ENCODE measurements at places on chromosomes 1 and 21. TPM values are rescaled to one million over a fixed set of nuclear protein-coding genes. Genes with fewer than 3 reads are reported as not detected.

DNA sequence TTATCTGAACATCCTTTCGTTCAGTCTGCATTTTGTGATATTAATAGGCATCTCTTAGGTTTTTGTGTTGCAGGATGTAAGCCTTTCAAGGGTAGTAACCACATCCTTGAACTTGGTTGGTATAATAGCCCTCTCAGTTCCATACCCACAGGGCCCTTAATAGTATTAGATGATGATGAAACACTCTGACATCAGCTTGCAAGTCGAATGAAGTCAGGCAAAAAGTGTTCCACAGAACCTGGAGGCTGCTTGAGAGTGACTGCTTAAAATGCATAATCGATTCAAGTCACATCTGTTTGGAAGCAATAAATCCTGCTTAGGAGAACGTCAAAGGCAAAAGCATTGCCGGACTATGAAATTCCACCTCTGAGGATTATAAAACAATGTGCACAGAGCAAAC, 415.6 kb upstream of the KAZN start:
- DNase-seq = no peak

GRCh38 chr1:216113181-216113580, 310.1 kb downstream of the USH2A start:
- no peak for DNase-seq

GRCh38 chr1:241250465-241250864, 106.5 kb downstream of the RGS7 start:
- DNase-seq = no peak

The SELL gene
- 0.13 TPM for total RNA-seq

- DNase-seq = no peak
Measured at GRCh38 chr1:234665975-234666605, 56.1 kb upstream of the IRF2BP2 start.

- no peak for DNase-seq
Measured at GRCh38 chr1:163182330-163182949, 20.3 kb downstream of the RGS5 start.

DNA sequence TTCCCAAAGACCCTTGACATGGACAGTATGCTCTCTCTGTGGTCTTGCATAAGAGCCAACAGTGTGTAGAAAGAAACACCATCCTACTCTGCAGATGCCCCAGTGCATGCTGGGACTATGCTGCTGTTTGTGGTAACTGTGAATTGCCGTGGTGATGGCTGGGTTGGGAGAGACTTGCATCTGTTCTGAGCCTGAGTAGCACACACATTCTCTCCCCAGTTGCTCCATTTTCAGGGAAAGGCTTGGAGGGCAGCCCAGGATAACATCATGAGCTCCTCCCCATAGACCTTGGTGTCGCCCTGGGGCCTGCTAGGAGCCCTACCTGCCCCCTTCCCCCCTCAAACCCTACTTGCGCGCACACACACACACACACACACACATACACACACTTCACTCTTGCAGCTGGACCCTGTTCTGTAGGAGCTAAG, 120.9 kb upstream of the IPO9 start:
- DNase-seq = no peak

Measured in dermis microvascular lymphatic vessel endothelial cell (primary cell).